ENCODE measurements at places on chromosomes 11 and 22.

DNA sequence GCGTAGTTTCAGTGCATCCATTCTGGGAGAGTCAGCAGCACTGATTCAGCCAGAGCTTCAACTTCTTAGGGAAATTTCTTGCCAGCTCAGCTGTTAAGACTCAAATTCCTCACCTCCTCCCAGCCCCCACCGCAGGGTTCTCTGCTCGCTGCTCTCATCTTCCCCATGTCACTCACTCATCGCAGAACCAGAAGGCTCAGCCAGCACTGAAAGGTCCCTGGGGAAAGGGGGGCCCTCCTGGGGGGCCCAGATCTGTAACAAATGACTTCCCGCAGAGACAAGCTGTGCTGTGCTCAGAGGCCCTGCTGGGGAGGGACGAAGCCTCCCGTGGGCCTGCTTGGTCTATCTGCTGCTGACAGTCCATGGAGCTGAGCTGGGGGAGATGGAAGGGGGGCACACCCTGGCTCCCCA lies 220.6 kb downstream of the NTM start:
- no peak for DNase-seq

DNA sequence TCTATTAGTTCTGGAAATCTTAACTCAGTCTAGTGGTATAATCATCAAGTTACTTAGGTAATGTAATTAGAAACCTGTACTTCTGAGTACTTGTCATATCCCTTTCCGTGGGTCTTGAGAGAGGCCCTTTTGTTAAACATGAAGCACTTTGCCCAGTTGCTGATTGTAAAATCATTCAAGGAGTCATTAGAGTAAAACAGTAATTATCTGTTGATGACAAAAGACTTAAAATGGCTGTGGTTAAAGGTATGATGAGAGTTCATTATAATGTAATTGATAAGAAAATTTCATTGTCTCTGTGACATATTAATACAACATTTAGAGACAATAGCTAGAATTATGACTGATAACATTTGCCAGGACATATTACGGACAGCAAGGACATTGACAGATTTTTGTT lies 34.3 kb downstream of the PRR5L start:
- no peak for DNase-seq

DNA sequence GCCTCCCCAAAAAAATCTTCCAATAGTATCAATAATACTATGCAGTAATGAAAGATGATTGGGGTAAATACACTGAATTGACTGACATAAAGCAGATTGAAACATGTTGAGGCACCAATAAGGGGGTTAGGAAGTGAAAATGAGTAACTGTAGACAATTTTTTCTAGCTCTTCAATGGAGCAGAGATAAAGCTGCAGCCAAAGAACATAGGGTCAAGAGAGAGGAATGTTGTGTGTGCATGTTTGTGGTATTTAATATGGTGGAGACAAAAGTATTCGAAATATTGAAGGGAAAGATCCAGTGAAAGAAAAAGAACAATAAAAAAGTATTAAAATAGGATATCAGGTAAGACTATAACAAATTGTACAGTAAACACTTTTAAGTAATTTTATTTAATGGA lies 450.0 kb upstream of the CCDC179 start:
- DNase-seq = no peak

DNA sequence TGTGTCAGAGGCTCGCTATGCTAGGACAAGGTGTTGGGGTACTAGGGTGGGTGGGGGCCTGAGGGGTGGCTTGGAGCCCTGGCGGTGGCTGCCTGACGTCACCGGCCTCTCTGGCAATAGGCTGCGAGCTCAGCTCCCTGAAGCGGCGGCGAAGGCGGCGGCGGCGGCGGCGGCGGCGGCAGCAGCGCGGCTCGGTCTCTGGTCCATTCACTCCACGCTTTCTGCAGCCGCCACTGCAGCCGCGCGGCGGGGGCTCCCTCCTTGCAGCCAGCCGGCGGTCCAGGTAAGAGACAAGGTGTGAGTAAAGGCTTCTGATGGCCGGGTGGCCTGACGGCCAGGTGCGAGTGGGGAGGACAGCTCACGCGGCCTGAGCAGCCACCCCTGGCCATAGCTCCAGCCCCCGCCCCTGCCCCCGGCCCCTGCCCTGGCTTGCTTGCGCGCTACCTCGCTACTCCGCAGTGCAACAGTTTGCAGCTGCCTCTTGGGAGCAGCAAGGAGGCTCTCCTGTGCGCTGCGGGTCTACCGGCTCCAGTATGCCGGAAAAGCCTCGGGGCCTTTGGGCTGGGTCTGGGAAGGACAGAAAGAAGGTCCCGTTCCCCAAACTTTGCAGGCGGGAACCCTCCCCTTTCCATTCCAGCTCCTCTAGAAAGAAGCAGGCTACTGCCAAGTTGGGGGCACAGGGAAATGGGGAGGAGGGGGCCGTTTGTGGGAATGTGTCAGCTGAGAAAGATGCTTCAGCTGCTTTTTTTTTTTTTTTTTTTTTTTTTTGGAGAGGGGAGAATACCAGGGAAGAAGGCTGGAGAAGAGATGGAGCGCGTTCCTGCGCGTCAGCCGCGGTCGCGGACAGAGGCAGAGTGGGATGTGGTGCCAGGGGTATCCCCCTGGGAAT lies at the start of gene C11orf87:
Gene C11orf87, plus strand, starts transcription at position 210 of the 889 bp plus-strand sequence. CDS start 1,444 bp downstream, outside the sequence.
- no peak for DNase-seq

DNA sequence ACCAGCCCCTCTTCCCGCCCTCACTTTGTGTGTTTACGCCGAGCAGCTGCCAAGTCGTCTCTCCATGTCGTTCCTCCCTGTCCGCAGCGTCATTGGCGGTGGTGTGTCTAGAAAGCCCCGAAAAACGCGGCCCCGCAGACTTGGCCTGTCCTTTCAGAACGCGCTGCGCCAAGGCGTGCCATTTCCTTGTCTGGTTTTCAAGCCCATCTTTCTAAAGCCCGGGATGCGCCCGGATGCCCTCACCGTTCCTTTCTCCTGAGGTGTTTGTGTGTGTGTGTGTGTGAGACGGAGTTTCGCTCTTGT lies 557 bp downstream of the MOV10L1 start:
- no peak for DNase-seq

- DNase-seq = no peak
Measured at GRCh38 chr11:69010964-69011623, 2.0 kb downstream of the MRGPRF start.
